Natural killer cell treated with Interleukin-12 subunit alpha and Interleukin-12 subunit beta and Interleukin-15 and Interleukin-18, amount 100 ng/mL, for 72 hours (primary cell): ENCODE measurements at places on chromosomes 6 and 20.
A peak's percentile ranks its signal among the peaks of the same experiment; 100 is the strongest.

DNA sequence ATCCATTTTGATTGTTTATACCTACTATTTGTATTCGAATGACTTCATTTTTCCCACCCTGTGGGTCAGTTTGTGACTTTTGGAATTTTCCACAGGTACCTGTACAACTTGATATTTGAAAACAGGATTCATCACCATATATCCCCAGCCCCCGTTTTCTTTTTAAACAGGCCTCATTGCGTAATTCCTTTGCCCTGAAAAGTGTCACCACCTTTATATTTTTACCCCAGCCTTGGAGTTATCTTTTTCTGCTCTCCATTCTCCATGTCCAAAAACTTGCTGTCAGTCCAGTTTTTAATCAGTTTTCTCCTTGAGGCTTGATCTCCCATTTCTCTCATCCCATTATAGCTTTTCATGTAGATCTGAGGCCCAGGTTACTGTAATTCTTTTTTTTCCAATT, 16.6 kb downstream of the ZKSCAN8 start:
- no peak for DNase-seq

GRCh38 chr20:38290829-38291814, 12.8 kb upstream of the BPI start:
- no peak for DNase-seq

DNA sequence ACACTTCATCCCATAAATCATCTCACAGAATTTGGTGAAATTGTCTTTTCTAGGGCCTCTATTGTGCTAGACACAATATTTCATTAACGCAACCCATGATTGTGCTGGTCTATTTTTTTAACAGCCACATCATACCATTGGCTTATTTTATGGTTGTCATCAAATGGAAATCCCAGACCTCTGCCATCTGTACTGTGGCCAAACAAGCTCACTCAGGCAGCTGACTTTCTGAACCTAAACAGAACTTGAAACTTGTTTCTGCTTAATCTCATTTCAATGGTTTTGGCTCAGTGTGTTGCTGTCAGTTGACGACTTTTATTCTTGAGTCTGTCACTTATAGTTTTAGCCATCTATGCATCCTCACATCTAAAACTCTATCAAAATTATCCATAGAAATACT, 111.8 kb downstream of the HAO1 start:
- DNase-seq = no peak

DNA sequence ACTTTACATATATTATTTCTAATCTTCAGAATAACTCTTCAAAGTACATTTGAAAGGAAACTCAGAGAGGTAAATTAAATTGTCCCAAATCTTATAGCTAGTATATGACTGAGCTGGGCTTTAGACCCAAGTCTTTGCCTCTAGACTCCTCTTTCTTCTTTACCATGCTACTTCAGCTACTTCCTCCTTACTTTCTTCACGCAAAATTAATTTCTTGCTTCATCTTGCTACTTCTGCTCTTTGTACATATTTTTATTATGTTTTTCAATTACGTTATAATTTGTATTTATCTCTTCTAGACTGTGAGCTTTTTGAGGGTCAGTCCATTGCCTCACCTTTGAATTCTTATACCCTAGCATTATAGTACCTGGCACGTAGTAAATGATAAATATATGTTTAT, 5.3 kb downstream of the TMEM170B start:
- DNase-seq = no peak

DNA sequence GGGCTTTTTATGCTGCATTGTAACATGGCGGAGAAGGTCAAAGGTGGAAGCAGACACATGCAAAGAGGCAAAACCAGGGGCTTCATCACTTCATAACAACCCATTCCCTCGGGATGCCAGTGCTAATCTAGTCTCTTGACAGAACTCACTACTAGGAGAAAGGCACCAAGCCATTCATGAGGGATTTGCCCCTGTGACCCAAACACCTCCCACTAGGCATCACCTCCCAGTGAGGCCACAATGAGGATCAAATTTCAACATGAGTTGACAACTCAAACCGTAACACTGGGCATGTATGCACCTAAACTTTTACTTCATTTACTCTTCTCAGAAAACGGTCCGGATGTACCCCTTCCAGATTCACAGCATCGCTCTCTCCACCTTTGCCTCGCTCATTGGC, 61.9 kb downstream of the CDS2 start:
- DNase-seq = no peak

GRCh38 chr6:32969685-32970412, 1.5 kb downstream of the BRD2 start:
- DNase-seq = peak; percentile 85

DNA sequence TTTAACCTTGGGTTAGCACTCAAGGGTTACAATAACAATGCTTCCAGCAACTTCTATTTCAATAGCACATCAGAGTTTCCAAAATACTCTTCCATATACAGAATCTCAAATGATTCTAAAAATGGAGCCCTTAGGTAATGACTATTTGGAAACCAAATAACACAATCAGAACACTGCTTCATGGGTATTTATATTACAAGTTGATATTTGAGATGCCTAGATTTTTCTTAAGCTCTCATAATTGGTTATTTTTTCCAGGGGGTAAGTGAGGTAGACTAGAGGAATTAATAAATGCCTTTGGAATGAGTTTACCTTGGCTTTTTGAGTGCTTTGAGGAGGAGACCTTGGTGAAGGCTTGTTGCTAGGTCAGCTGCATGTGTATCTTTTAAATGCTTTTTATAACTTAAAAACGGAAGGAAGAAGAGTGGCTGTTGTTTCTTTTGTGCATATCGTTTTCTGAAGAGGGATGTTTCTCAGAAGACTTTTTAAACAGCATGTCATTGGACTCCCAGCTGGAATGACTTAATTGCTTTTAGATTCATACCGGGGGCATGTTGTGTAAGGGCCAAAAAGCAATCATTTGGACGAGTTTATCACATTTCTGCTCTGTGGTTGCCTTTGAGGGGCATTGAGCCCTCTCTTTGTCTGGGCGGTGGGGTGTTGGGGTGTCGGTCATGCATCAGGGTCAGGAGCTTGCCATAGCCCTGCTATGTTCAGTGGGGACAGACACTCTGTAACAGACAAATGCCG, 186.0 kb downstream of the DTNBP1 start:
- no peak for DNase-seq

GRCh38 chr6:128903715-128904114, 20.8 kb downstream of the LAMA2 start:
- DNase-seq = no peak

GRCh38 chr6:153130515-153131036, 506 bp downstream of the RGS17 start:
- DNase-seq = no peak

DNA sequence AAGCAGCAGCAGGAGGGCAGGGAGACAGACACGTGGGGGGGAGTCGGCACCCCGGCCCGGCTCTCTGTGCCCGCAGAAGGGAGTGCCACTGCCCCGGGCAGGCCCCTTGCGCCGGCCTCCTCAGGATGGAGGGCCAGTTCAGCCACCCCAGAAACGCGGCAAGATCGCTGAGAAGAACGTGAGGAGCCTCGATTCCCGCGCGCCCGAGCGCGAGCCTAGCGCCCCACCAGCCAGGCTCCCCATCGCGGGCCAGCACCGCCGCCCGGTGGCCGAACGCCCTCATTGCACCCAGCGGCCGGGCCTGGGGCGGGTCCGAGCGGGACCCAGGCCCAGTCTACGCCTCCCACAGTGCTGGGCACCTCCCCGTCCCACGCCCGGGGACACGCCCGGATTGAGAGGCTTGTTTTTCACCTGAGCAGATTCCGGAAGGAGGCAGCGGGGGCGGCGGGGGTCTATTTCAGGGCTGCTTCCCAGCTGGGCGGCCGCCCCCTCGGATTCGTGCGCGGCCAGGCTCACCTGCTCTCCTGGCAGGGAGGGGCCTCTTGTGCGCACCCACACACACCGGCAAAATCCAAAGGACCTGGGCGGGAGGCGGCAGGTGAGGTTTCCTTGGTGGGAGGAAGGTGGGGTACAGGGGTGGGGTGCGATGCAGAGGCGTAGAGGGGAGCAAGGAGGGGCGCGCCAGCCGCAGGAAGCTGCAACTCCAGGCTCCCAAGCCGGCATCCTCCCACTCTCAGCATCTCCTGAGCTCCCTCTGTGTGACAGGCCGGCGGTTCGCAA, 9.0 kb upstream of the GRM4 start:
- no peak for DNase-seq

DNA sequence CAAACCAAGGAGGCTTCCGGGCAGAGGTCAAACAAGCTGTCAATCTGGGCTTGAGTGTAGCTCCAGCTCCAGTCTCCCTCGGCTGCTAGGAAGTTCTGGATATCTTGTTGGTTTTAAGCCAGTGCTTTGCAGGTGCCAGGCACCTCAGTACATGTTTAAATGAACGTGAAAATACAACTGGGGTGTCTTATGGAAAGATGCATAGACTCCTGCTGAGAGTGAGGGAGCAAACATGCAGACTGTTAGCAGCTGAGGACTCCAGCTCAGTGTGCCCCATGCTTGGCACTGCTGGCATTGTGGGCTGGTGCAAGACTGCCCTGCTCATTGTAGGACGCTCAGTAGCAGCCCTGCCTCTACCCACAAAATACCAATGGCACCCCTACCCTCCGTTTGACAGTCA, 28.5 kb downstream of the ERMARD start:
- DNase-seq = no peak

GRCh38 chr6:52190409-52190808, 4.2 kb downstream of the IL17A start:
- DNase-seq = no peak

DNA sequence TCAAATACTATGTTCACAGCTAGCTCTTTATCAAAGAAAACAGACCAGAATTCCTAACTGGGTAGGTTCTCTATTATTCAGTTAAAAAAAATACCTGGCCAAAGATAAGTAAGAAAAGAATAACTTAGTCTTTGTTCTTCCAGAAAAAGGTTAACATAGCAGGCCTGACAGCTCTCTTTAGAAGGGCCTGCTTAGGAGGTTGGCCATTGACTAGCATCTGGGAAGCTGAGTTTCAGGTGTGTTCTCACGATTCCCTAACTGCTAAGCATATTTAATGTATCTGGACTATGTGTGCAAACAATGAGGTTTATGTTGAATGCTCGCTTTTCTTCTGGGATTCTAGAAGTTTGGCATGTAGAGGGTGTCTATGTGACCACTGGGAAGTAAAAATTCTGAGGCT, 618.9 kb downstream of the HACE1 start:
- DNase-seq = no peak

GRCh38 chr6:24458941-24459340, 30.4 kb downstream of the GPLD1 start:
- DNase-seq = no peak

DNA sequence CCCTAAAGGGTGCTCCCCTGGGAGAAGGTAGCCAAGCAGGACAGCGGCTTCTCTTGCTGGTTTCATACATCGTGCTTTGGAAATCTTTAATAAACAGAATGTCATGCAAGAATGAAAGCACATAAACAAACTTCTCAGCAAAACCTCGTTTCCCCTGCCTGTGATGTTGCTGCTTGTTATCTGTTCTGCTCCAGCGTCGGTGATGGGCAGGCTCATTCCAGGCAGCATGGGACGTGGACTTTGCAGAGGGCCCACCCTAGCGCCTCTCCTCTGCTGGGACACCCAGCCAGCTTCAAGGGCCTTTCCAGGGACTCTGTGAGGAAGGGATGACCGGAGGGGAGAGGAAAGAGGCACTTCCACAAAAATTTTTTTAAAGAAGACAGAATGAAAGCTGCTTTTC, 197.7 kb downstream of the QKI start:
- DNase-seq = no peak

GRCh38 chr20:51500311-51500710, 42.2 kb downstream of the NFATC2 start:
- peak; percentile 73 for DNase-seq

- DNase-seq = no peak
Observed at GRCh38 chr20:18613553-18613952, 25.7 kb downstream of the DTD1 start.

DNA sequence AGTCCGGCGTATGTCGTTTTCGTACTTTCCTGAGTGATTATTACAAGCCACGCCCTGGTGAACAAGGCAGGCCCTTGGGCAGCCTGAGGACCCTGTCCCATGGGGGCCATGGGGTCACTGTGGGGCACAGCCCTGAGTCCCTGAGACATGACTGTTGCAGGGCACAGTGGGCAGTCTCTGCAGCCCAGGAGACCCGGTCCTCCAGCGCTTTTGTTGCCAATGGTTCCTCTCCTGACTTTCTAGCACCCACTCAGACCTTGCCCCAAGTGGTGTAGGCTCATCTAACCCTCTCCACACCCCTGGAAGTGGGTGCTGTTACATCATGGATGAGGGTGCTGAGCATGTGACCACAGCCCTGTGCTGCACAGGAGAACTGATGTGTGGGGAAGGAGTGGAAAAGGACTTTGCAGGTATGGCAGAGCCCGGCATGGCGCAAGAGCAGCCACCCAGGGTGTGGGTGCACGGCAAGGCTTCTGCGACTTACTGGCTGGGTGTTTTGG, 319.5 kb downstream of the TAF4 start:
- no peak for DNase-seq

- DNase-seq = no peak
Observed at GRCh38 chr6:19289457-19289856, 547.7 kb upstream of the ID4 start.
